ENCODE measurements at places on chromosomes 3 and 15.

GRCh38 chr3:72381584-72381983 lies 466.7 kb downstream of the SHQ1 start:
- DNase-seq, result no peak

- no peak for DNase-seq
These were observed 133.3 kb upstream of the SLC24A5 start for GRCh38 chr15:47987461-47987860.

GRCh38 chr3:10532939-10533736 lies 27.8 kb upstream of the ATP2B2 start:
- no peak for DNase-seq

GRCh38 chr15:36401586-36401966 lies 177.8 kb upstream of the CDIN1 start:
- no peak for DNase-seq

DNA sequence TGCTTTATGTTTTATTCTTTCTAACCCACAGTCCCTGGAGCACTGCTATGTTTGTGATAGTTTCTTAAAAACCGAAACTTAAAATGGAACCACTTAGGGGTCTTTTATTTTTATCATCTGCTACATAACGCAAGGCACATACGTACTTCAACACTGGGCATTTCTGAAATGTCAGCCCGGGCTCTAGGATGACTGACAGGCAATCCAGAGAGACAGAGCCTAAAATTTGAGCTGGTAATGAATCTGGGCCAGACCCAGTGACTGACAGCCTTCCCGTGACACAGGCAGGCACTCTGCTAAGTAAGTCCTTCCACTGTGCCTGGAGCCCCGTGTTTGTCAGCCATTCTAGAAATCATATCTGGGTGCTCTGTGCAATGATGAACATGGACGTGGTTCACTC lies 84.6 kb downstream of the RYR3 start:
- DNase-seq, result no peak

GRCh38 chr15:91793771-91794170 lies 59.7 kb upstream of the SLCO3A1 start:
- no peak for DNase-seq

- DNase-seq, result peak; percentile 47
These were observed 21.6 kb upstream of the PLXNA1 start for GRCh38 chr3:126961191-126961790.

DNA sequence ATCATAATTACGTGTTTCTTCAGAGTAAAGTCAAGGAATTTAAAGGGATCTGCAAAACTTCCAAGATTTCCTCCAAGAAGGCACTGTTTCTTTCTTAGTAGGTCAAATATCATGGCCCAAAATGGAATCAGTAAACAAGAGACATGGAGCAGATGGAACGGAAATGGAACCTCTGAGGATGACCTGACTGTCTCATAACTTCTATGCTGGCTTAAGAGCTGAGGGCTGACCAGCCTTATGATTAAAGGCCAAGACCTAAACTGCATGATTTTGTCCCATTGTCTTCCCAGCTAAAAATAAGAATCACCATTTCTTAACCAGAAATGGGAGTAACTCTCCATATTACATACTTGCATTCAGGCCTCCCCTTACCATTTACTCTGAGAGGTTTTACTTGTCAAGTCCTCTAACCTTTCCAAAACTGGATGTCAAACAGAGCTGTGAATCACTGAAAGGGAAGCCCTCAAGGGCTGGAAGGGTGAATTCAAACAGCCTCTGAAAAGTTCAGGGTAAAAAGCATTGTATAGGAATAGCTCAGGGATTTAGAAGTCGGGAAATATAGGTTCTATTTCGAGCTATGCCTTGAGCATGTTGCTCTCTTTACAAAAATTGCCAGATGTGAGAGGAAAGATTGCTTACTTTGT lies 103.7 kb downstream of the MEIS2 start:
- DNase-seq, result no peak
